ENCODE measurements at places on chromosomes 13 and 19.
A peak's percentile ranks its signal among the peaks of the same experiment; 100 is the strongest.

DNA sequence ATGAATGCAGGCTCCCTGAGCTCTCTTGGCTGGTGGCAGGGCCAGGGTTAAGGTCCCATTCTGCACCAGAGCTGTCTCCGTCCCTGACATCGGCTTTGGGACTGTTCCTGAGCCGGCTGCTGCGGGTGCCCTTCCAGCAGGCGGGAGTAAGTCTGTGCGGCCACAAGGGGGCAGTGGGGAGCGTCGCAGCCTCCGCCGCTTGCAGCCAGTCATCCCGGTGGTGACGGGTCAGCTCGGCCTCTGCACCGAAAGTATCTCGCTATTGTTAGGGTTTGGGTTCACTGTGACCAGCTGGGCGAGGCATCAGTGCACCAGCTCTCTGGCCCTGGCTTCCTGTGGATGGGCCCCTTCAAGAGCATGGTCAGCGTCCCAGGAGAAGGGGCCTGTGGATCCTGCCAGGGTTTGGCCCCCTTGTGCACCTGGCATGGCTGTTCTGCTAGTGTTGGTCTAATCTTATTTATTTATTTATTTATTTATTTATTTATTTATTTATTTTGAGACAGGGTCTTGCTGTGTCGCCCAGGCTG lies 15.1 kb downstream of the NDUFB7 start:
- peak; percentile 69 for DNase-seq

GRCh38 chr13:24709186-24709913 lies 29.1 kb downstream of the ATP12A start:
- peak; percentile 71 for DNase-seq

GRCh38 chr13:47294691-47295090 lies 397.8 kb upstream of the HTR2A start:
- no peak for DNase-seq

- no peak for DNase-seq
Measured at GRCh38 chr13:85771856-85772255, 27.4 kb downstream of the SLITRK6 start.

DNA sequence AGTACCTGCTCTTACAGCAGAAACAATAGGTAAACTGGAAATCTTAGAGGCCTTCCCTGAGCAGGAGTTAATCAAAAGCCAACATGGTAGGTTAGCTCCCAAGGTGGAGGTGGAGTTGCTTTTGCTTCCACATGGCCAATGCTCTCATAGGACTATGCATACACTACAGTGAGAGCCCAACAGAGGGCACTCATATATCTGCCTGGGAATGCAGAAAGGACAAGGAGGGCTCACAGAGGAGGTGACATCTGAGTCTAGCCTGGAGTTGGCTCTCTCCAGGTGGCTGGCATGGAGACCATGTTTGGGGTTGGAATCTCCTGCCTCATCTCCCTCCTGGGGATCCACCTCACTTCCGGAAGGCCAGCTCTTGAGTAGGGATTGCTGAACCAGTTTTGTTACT lies 34.6 kb downstream of the ATP8A2 start:
- DNase-seq = no peak

DNA sequence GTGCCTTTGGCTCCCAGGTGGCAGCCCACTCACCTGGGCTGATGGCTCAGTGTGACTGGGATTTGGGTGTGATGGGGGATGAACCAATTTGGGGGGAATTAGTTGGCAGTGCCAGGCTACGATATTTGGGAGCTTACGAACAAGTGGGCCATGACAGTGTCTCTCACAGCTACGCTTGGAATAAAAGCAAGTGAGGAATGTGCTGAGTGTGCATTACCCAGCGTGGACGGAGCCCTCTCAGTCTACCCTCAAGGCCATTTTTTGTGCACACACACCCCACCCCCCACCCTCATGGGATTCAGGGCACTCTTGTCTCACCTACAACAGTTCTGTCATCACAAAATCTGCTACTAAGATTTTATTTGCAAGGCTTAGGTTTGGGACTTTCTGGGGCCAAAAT lies 329.1 kb downstream of the NDFIP2 start:
- DNase-seq = no peak

- no peak for DNase-seq
Measured at GRCh38 chr13:20258208-20258962, 26.3 kb upstream of the GJB6 start.

- peak; percentile 4 for DNase-seq
Measured at GRCh38 chr19:31054430-31054829, 294.8 kb downstream of the TSHZ3 start.

DNA sequence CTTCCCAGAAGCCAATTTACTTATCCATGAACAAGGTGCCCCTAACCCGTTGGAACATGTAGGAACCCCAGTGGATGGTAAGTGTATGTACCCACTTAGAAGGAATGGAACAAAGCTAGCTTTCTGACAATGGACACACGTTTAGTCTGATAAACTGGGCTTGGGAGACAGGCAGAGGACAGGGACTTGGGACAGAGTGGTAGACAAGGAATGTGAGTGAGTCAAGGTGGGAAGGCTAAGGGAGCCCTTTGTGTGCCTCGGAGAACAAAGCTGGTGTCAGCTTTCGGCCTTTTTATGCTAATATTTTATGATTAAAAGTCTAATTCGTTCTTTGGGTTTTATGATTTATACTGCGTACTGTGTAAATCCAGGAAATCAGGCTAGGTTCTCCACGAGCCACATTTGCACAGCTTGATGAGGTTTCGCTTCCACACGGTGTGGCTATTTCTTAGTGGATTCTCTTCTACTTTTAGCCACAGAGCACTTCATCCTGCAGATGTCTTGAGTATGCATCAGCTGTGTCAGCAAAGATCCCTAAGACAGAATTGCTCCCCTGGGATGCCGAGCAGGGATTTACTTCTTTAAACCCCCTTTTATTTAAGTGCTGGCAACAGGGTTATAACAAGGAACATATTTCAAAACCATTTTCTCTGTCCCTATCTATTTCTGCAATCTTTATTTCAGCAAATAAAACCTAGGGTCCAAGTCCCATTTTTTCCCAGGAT lies 258.5 kb downstream of the DLEU7 start:
- no peak for DNase-seq

- DNase-seq = no peak
Measured at GRCh38 chr13:95509521-95510310, 42.8 kb upstream of the CLDN10 start.

- DNase-seq = no peak
Measured at GRCh38 chr13:37202264-37202663, 96.8 kb upstream of the CSNK1A1L start.

DNA sequence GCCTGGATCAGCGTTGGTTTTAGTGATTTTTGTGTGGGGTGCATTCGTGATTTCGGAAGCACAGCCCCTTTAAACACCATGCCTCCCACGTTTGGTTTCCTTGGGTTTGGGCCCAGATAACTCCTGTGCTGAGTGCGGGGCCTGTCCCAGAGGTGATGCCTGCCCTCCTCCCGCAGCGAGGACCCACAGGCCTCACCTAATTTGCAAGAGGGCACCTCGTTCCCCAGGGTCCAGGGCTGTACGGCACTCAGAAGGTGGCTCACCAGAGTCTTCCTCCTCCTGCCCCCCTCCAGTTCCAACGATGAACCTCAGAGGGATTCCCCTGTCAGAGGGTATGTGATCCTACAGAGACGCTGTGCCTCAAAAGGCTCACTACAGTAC lies 54.3 kb upstream of the SOX1 start:
- no peak for DNase-seq

DNA sequence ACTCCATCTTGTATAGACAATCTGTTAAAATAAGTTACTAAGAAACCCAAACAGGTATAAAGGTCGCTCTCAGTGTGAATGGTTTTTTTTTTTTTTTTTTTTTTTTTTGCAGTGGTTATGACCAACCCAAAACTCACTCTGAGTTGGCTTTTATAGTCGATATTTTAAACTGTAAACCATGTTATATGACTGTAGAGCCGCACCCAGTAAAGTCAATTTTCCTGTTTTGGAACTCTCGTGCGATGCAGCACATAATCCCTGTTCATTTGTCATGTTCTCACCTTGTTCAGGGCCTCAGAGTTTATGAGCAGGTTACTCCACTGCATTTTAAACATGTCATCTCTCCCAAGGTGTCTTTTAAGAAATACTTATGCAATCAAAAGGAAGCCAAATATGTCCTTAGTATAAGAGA lies 112.5 kb downstream of the KLF5 start:
- no peak for DNase-seq

GRCh38 chr19:33189453-33189852 lies 4.7 kb upstream of the LRP3 start:
- no peak for DNase-seq

- DNase-seq = no peak
Measured at GRCh38 chr19:35281303-35281702, 1.0 kb upstream of the HAMP start.

- no peak for DNase-seq
Measured at GRCh38 chr19:31548941-31549340, 199.7 kb upstream of the TSHZ3 start.

DNA sequence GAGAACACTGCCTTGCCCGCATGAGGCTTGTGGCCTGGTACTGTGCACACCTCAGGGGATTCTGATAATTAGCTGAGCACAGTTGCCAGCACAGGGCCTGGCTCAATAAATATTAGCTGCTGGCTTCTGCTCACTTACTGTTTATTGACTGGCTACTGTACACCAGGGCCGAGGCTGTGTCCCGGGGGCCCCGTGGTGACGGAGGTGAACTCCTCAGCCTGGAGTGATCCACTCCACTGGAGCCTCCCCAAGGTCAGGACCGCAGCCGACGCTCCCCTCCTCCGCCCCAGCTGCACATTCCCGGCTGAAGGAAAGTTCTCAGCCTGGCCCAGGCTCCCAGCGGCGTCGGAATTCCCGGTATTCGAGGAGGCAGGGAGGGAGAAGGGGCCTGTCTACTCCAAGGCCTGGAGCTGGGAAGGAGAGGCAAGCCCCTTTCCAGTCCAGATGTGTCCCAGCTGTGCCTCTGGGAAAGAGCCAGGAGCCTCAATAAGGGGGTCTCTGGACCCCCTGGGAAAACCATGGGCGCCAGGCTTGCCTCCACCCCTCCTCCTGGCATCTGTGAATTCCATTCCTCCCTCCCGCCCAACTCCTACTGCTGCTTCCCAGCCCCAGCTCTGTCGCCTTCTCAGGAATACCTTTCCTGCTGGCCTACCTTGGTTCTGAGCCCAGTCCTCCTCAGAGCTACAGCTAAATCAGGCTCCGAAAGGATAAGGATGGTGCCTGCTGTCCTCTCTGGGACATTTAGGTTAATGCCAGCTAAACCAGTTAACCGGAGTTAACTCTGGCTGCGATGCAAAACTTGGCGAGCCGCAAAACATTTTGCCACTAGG lies 7.3 kb downstream of the RPS16 start:
- DNase-seq = no peak

- no peak for DNase-seq
Measured at GRCh38 chr13:100725472-100725871, 50.9 kb upstream of the TMTC4 start.

- no peak for DNase-seq
Measured at GRCh38 chr13:89832827-89833226, 1514.7 kb upstream of the MIR17HG start.

DNA sequence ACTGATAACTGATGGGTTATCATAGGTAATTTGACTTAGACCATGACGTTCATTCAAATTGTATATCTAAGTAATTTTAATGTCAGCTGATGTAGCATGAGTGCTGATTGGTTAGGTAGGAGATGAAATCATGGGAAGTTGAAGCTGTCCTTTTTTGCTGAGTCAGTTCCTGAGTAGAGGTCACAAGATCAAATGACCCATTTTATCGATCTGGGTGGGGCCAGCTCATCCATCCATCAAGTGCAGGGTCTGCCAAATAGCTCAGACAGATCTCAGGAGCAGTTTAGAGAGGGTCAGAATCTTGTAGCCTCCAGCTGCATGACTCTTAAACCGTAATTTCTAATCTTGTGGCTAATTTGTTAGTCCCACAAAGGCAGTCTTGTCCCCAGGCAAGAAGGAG lies 35.3 kb upstream of the CD177 start:
- DNase-seq = no peak

GRCh38 chr13:110251193-110251819 lies 55.7 kb downstream of the COL4A1 start:
- DNase-seq = no peak

DNA sequence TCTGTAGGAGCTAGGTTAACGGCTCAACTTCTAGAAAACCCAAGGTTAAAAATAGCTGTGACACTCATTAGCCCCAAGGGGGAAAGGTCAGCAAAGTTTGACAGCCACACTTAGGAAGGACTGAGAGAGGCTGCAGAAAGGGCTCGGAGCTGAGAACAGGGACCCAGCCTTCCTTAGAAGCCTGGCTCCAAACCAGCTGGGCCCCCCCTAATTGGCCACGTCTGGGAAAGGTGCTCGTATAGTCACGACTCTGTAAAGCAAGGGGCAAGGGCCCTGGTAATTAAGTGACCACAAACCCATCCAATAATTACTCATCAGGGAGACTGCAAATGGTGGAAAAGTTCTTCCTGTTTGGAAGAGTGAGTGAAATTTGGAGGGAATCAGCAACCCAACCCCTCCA lies 90.5 kb downstream of the RNASEH2B start:
- no peak for DNase-seq

GRCh38 chr13:111017755-111018459 lies 97.2 kb upstream of the ARHGEF7 start:
- DNase-seq = no peak

DNA sequence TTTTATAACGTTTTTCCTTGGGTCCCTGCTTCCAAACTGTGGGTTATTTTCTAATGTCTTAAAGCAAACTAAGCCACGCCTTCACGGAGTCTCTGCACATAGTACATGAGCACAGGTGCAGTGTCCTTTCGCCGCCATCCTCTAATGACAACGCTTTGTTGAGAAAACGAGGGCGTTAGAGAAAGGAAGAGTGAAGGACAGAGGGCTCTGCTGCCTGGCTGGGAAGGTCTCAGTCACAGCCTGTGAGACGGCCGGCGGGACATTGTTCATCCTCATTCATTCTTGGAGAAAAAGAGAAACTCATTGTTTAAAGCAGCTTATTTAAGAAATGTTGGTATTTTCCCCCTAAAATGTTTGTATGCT lies 9.5 kb downstream of the IL17D start:
- no peak for DNase-seq

GRCh38 chr19:15332311-15332996 lies at the start of gene BRD4:
BRD4 (minus strand) TSS chr19:15332539; CDS start chr19:15273099, 59,440 bp downstream.
- DNase-seq = peak; percentile 84

DNA sequence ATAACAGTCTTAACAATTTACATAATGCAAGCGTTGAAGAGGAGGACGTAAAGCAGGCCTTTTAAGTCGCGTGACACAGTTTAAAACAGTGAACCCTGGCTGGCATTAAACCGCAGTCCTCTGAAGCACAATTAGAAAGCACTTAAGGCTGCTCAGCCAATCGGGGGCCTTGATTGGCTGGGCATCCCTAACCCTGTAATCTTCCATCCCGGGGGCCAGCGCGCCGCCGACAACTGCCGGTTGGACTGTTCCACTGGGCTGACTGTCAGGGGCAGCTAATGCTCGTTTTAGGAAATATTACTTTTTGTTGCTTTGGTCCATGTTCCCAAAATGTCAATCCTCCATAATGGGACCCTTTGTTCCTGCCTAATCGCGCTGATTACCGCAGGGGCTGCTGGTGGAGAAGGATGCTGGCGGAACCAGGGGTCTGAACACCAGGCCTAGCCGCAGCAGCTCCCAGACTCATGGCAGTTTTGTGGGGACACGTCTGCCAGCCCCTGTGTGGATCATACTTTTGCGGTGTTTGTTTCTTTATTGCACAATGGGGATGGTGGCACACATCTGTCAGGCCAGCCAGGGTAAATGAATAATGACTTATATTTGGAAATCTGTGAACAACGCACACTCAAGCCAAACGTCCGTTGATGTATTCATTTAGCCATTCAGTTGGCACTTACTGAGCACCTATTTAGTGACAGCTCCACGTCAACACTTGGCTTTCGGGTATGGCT lies 127.1 kb upstream of the SPACA7 start:
- no peak for DNase-seq
